ENCODE measurements at places on chromosomes 12 and 14.
A peak's percentile ranks its signal among the peaks of the same experiment; 100 is the strongest.

- DNase-seq = no peak
These were observed 1040.4 kb downstream of the FLRT2 start for GRCh38 chr14:86570371-86570770.

- no peak for DNase-seq
These were observed 592 bp downstream of the KRT7 start for GRCh38 chr12:52233462-52234207.

DNA sequence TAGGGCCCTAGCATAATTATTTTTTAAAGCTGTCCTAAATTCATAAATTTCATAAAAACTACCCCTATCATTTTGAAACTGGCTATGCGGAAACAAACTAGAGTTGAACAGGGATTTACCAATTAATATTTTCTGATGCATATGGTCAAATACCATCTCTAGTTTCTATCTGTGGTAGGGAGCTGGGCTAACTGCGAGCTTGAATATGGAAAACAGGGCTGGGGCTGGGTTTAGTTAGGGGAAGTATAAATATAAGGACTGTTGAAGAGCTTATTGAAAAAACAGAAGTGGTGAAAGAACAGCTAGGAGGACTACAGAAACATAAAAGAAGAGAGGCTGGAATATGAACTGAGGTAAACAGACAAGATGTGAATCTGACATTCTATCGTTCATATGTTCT is 91.8 kb downstream of the SLC38A1 start:
- DNase-seq = no peak

DNA sequence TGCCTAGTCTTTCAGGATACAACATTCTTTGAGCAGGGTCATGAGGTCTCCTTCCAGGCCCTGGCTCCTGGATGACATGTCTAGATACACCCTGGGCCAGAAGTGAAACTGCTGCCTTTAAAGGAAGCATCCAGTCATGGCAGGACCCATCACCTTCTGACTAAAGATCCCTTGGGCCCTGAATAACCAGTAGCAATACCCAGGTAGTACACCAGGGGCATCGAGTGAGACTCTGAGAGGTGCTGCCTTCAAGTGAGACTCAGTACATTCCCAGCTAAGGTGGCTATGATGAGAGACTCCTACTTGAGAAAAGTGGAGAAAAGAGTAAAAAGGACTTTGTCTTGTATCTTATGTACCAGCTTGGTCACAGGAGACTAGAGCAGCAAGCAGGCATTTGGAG is 23.5 kb downstream of the OR6C68 start:
- no peak for DNase-seq

- no peak for DNase-seq
These were observed 168.6 kb downstream of the PRKCH start for GRCh38 chr14:61489932-61490331.

GRCh38 chr12:12349711-12350665 is at the start of gene MANSC1:
Gene MANSC1, minus strand, starts transcription at chr12:12350242. Its CDS starts 6,928 bp downstream, at chr12:12343314.
- peak; percentile 40 for DNase-seq
